GM12878 (cell line): ENCODE measurements at places on chromosomes 1 and 21. TPM values are rescaled to one million over a fixed set of nuclear protein-coding genes. Genes with fewer than 3 reads are reported as not detected.

DNA sequence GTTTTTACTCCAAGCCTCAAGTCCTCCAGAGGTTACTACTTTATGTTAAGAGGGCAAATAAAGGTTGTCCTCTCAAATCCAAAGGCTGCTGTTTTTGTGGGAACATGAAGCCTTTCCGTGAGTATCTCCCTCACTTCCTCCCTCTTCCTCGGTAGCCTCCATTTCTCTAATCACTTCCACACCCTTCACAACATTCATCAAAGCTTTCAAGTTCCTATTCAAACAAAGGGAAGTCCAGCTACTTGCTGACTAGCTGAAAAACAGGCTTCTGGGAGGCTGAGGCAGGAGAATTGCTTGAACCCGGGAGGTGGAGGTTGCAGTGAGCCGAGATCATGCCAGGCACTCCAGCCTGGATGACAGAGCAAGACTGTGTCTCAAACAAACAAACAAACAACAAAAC lies 6.6 kb upstream of the CD48 start:
- DNase-seq, result no peak

GRCh38 chr1:221084681-221085080 lies 205.4 kb downstream of the HLX start:
- no peak for DNase-seq

DNA sequence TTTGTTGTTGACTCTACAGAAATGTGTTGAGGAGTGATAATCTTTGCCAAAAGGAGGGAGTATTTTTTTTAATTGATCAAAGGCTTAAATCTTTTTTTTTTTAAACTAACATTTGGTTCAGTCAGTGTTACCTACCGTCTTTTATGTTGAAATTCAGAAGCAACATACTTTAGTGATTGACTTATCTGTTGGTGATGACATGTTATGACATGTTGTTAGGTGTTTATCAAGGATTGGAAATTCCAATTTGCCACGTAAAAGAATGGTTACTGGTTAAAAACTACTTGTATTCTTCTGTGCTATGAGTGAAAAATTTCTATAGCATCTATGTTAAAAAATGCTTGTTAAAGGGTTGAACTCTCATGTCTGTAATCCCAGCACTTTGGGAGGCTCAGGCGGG lies 61.2 kb downstream of the DNM3 start:
- DNase-seq, result no peak

DNA sequence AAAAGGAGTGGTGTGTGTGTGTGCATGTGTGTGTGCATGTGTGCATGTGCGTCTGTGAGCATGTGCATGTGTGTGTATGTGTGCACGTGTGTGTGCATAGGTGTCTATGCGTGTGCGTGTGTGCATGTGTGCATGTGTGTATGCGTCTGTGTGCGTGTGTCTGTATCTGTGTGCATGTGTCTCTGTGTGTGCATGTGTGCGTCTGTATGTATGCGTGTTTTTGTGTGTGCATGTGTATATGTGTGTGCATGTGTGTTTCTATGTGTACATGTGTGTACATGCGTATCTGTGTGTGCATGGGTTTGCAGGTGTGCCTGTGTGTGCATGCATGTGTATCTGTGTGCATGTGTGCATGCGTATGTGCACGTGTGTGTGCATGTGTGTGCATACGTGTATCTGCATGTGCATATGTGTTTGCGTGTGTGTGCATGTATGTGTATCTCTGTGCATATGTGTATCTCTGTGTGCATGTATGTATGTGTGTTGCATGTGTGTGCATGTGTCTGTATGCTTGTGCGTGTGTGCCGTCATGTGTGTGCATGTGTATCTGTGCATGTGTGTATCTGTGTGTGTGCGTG lies 77.9 kb downstream of the TCP10L start:
- no peak for DNase-seq

DNA sequence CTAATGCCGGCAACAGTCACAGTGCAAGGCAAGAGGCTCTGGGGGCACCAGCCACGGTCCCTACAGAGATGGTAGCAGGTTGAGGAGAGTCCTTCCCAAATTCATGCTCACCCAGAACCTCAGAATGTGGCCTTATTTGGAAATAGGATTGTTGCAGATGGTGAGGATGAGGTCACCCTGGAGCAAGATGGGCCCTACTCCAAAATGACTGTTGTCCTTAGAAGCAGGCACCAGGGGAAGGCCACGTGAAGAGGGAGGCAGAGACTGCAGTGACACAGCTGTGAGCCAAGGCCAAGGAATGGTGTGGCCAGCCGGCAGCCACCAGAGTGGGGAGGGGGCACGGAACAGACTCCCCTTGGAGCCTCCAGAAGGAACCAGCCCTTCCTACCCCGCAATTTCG lies 70.8 kb upstream of the CLDN14 start:
- DNase-seq, result no peak

The CD5L gene
- total RNA-seq, result 0.10 and 0.43 TPM in 2 replicates

The F13B gene
- not detected in 2 replicates for total RNA-seq
